Right renal pelvis (tissue), 4 donors: ENCODE measurements at places on chromosomes 7 and 10. TPM values are rescaled to one million over a fixed set of nuclear protein-coding genes. Genes with fewer than 3 reads are reported as not detected.

Gene ZNF37A
- polyA plus RNA-seq: 18.9 TPM

DNA sequence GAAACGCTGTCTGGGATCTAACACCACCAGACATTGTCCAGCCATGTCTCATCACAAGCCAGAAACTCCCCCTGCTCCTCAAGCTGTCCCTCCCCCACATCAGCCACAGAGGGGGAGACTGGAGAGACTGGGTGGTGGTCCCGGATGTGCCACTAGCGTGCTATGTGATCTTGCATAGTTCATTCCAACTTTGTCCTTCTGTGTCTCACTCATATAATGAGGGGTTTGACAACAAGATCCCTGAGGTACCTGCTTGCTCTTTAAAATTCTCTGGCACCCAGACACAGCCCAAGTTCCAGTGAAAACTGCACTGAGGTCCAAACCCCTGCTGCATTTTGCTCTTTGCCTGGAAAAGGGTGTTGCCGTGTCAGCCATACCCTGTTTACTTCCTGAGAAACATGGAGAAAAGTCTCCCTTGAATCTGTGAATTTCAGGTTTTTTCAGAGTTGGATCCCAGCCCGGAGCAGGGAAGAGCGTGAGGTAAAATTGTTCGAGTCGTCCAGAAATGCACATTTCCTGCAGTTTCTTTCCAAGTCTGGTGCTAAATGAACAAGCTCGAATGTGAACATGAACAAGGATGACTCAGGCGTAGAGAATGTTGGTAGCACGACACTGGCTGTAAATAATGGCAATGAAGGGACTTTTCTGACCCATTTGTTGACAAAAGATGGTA, 156.6 kb downstream of the CCDC3 start:
- DNase-seq: peak; percentile 73

DNA sequence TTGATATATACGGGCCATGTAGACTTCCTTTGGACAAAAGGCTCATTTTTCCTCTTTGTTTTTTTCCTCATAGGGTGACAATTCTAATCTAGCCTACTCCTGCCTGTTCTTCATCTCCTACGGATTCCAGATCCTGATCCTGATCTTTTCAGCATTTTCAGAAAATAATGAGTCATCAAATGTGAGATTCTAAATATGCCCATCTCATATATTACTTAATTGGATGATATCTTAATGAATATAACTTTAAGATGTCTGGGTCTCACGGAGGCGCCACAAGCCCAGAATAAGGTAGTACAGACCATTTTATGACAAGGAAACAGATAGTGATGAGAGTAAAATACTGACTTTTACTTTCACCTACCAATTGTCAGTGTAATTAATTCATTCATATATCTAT, 11.4 kb downstream of the ABCC2 start:
- DNase-seq: no peak

- DNase-seq: no peak
Observed at GRCh38 chr7:106862317-106863089, 2.6 kb upstream of the PIK3CG start.

GRCh38 chr10:102312683-102313082, 67.4 kb downstream of the GBF1 start:
- no peak for DNase-seq

GRCh38 chr7:93048136-93048930, 69.4 kb downstream of the SAMD9 start:
- DNase-seq: no peak

- no peak for DNase-seq
Observed at GRCh38 chr7:2575046-2575732, 16.4 kb downstream of the IQCE start.

GRCh38 chr7:86248977-86249376, 394.7 kb upstream of the GRM3 start:
- DNase-seq: no peak

DNA sequence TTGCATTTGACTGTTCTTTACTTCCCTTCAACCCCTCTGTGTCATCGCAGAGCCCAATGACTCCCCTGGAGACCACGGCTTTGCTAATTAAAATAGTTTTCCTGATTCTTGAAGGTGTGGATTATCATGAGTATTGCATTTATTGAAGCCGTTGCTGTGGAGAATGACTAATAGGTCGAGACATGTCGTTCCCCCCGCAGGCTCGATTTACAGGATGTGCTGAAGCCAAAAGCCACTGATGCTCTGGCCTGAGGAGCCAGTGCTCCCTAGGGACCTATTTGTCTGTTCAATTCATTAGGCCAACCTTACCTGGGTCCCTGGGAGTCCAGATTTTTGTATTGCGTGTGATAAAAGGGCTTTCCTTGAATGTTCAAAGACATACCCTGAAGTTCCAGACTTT, 102.3 kb downstream of the NPTX2 start:
- no peak for DNase-seq

- no peak for DNase-seq
Observed at GRCh38 chr7:115734641-115735040, 295.9 kb downstream of the TFEC start.
